D341Med (cell line): ENCODE measurements at places on chromosomes 6 and 20.

- DNase-seq, result peak; percentile 49
Observed at GRCh38 chr6:26064619-26065257, 22.5 kb upstream of the HFE start.

GRCh38 chr20:24004471-24004870, 15.9 kb upstream of the GGTLC1 start:
- DNase-seq, result no peak

DNA sequence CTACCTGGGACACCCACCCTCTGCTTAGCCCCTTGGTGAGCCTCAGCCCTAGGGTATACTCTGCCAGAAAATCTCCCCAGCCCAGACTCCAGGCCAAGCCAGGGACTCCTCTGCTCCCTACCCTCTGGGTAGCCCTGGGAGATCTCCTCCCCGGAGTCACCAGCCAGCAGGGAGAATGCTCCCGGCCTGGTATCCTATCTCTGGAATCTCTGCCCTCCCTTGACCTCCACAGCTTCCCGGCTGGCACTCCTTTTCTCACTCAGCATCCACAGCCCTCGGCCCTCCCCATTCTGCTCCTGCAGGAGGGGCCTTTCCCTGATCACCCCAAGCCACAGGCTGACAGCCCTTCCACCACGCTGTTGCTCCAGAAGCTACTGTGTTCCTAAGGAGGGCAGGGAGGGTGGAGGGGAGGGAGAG, 22.6 kb downstream of the NOL4L start:
- no peak for DNase-seq

- DNase-seq, result no peak
Observed at GRCh38 chr6:111757342-111757741, 115.9 kb downstream of the FYN start.

DNA sequence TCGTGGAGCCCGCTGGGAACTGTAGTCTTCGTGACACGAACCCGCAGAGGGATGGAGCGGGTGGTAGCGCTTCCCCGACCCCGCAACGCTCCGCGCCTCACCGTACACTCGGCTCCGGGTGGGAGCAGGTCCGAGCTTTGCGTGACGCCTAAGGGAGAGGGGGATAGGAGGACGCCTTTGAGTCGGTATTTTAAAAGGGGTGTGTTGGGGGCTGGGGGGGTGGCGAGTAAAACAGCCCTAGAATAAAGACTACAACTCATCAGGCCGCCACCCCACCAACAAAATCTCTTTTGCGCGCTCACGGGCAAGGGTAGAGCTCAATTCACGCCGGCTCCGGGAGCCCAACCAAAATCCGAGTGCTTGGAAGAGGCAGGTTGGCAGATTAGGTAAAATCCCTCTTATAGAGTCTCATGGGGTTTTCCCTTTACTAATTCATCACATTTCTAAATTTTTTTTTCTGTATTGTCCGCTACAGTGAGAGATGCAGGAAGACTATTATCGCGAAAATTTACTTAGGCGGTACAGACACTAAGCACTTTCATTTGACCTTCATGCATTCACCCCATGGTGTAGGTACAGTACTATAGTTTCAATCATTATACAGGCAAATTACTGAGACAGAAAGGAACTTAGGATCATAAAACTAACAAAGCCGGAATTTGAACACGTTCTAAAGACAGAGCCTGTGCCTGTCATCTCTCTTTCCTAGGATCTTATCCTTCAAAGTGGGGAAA, 706 bp upstream of the SNX14 start:
- DNase-seq, result peak; percentile 64

DNA sequence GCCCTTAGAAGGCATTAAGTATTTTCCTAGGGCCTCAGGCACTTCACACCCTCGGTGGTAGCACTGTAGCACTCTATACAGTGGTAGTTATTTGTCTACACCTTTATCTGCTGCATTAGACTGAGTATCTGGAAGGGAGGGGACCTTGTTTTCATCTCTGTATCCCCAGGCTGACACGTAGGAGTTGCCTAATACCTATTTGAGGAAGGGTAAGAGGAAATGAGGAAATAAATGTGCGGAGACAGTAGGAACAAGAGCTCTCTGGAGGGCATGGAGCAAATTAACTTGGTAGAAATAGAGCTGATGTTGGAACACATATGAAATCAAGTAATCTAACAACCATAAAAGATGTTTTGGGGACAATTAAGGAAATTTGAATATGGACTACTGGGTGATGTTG, 3.9 kb downstream of the CNPY3 start:
- no peak for DNase-seq

- no peak for DNase-seq
Observed at GRCh38 chr20:42734660-42735368, 454.9 kb downstream of the PTPRT start.

- DNase-seq, result no peak
Observed at GRCh38 chr20:24535941-24536730, 66.7 kb downstream of the SYNDIG1 start.

DNA sequence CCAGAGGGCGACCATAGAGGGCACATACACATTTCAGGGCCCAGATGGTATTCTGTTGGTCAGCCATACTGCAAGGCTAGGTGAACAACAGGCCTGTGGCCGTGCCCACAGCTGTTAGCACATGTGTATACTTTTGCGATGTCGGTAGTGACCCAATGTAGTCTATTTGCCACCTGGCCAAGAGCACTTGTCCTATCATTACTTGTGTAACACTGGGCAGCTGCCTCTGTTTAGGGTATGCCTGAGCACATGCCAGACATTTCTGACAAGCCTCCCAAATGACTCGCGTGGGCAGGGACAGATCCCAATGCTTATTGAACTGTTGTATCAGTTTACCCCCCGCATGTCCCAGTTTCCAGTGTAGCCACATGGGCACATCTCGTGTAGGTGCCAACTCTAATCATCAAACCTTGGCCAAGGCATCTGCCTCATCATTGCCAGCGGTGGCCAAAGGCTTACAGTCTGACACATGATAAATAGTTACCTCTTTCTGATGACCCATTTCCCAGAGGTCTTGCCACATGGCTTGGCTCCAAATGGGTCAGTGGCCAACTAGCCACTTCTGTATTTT, 74.4 kb upstream of the FBXL4 start:
- DNase-seq, result no peak

- no peak for DNase-seq
Observed at GRCh38 chr6:113039005-113039404, 691.9 kb downstream of the RFPL4B start.

- no peak for DNase-seq
Observed at GRCh38 chr6:35166520-35166919, 25.4 kb upstream of the TCP11 start.

DNA sequence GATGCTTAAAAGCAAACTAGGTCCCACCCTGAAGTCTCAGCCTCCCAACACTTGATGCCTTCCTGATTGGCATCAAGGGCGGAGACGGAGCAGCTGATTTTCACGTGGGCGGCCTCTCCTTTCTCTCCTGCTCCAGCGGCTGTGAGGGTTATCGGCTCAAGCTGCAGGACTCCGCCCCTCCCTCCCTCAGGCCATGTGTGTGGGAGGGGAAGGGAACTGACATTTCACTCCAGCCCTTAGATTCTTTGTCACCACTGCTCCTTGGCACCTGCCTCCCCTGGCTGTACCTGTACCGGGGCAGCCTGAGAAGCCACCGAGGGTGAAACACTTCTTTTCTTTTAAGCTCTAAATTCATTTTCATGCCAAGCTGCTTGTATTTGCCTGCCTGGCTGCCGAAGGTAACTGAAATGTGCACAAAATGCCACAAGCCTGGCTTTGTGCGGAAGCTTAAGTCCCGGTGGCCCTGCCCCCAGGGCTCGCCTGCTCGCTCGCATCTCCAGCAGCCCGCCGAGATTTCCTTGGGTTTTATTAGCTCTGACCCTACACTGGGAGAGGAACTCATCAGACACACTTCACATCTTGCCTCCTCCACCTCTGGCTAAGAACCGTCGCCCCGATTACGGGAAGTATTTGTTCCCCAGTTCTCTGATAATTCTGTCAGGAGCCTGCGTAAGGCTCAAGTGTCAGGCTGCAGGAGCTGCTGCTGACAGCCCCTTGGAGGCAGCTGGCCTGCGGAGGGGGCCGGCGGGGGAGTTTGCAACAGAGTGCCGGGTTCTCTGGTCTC, 9.6 kb upstream of the CPNE5 start:
- peak; percentile 24 for DNase-seq

DNA sequence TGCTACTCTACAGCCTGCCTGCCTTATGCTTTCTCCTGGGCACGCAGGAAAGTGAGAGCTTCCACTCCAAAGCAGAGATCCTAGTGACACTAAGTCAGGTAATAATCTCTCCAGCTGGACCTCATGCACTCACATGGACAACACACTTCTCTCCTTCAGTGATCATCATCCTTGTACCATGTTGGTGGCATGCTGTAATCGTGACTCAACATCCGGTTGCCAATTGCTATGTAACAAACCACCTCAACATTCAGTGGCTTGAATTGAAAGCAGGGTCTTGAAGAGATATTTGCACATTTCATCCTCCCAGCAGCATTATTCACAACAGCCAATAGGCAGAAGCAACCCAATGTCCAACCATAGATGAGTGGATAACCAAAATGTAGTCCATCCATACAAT, 40.3 kb upstream of the PPP1R3G start:
- no peak for DNase-seq

- no peak for DNase-seq
Observed at GRCh38 chr6:119043783-119044182, 34.7 kb downstream of the FAM184A start.

GRCh38 chr6:112153926-112154607, 66.7 kb downstream of the FAM229B start:
- DNase-seq, result no peak

GRCh38 chr6:33439956-33440648, 14.3 kb upstream of the ZBTB9 start:
- DNase-seq, result no peak

DNA sequence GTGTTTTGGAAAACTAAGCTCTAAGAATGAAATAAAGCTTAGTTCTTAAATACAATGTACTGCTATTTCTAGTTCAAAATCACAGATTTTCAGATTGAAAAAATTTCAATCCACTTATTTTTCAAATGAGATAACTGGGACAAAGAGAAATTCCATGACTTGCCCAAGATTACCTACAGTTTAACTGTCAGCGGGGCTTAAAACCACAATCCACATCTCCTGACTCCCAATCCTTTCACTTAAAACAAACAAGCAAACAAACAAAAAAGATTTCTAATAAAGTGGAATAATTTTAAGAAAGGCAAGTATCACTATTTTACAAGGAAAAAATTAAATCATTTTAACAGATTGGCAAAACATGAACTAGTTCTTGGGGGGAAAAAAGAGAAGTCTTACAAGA, 4.2 kb downstream of the PHIP start:
- DNase-seq, result no peak

- DNase-seq, result no peak
Observed at GRCh38 chr6:6557886-6558285, 30.6 kb upstream of the LY86 start.

- no peak for DNase-seq
Observed at GRCh38 chr6:147166360-147166944, 37.8 kb upstream of the STXBP5 start.

DNA sequence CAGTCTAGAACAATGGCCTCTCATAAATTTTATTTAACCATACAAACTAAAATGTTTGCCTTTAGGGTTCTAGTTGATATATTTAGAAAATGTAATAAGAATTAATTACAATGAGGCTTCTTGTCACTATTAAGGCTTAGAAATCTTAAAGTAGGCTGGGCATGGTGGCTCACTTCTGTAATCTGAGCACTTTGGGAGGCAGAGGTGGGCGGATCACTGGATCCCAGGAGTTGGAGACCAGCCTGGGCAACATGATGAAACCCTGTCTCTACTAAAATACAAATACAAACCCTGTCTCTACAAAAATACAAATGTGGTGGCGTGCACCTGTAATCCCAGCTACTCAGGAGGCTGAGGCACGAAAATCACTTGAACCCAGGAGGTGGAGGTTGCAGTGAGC, 99.0 kb upstream of the ADGRF1 start:
- no peak for DNase-seq

- no peak for DNase-seq
Observed at GRCh38 chr6:130047088-130047995, 29.0 kb downstream of the L3MBTL3 start.

DNA sequence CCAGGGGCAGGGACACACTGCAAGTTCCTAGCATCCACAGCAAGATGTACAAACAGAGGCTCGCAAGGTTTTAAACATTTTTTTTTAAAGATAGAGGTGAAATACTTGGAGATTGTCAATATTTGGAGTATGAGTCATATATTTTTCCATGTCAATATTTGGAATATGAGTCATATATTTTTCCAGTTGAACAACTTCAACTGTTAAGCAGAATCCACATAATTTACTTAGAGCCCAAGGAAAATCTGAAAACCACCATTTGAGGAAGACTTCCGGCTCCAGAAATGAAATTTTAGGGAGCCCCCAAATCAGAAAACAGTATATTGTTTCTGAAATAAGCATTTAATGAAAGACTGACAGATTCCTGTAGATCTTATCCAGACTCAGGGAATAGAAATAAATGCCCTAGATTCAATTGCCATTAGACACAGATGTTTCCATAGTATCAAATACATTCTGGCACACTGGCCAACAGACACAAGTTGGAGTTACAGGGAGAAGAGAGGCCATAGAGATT, 51.6 kb upstream of the FAM184A start:
- DNase-seq, result no peak

DNA sequence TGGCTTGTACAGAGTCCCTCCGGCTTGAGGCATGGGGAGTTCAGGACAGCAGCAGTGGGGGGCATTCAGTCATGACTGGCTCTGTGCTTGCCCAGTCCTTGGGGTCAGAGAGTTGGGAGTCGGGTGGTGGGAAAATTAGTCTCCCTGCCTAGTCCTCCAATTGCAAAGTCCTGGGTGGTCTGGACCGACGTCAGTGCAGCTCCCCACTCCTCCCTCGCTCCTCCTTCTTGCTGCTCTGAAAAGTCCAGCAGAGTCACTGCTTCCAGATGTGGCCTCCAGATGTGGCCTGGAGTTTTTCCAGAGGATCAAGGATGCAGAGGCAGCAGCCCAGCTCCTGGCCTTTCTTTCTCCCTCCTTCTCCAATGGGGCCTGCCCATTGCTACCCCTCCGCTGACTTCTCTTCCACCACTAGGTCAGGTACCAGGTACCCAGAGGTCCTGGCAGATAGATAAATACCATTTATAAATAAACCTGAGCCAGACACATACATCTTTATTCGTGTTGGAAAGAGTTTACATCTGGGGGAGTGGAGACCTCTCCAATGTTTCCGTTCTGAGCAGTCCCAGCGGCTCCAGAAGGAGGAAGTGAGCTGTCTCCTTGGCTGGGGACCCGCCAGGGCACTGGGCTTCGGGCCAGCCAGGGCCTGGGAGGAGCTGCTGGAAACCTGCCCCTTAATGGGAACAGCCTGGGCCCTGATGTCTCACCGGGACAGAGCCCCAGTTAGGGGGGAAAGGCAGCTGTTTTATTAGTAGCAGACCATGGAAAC, 49.0 kb upstream of the RNF24 start:
- no peak for DNase-seq

DNA sequence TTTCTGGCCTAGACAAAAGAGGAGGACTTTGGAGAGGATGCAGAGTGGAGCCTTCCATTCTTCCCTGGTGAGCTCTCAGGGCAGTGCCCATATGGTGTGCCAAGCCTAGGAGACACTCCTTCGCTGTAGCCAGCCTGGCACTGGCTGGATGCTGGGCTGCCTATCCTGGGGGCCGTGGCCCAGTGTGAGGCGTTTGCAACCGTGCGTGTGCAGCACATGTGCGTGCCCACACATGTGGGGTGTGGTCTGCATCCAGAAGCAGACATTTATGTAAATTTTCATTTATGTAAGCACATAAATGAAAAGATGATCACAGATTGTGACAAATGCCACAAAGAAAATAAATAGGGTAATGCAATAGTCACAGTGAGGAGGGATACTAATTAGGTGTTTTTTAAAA, 35.8 kb upstream of the ZNF831 start:
- DNase-seq, result no peak
